ENCODE measurements at places on chromosomes 13 and 19. TPM values are rescaled to one million over a fixed set of nuclear protein-coding genes. Genes with fewer than 3 reads are reported as not detected.

PGLYRP2 gene
- polyA plus RNA-seq = not detected

POSTN gene
- 233 TPM for polyA plus RNA-seq

TEX26 gene
- polyA plus RNA-seq = not detected

EMC10 gene
- polyA plus RNA-seq = 7.2 TPM

URAD gene
- not detected for polyA plus RNA-seq

UBE2L5 gene
- polyA plus RNA-seq = not detected

KIR2DL3 gene
- not detected for polyA plus RNA-seq

HNRNPA1L2 gene
- polyA plus RNA-seq = 8.5 TPM

PRR19 gene
- polyA plus RNA-seq = 1.1 TPM

ACP7 gene
- polyA plus RNA-seq = 0.47 TPM

MEIOSIN gene
- not detected for polyA plus RNA-seq

SLC25A41 gene
- polyA plus RNA-seq = not detected

OR7A10 gene
- polyA plus RNA-seq = not detected

TMC4 gene
- polyA plus RNA-seq = not detected

CLIP3 gene
- polyA plus RNA-seq = 49.0 TPM

PDX1 gene
- not detected for polyA plus RNA-seq

ACER1 gene
- not detected for polyA plus RNA-seq

ERICH4 gene
- not detected for polyA plus RNA-seq

KIR3DL2 gene
- not detected for polyA plus RNA-seq

APOE gene
- 0.87 TPM for polyA plus RNA-seq

MADCAM1 gene
- 0.11 TPM for polyA plus RNA-seq

TTC9B gene
- 0.15 TPM for polyA plus RNA-seq

TMEM238 gene
- not detected for polyA plus RNA-seq

TNFSF9 gene
- polyA plus RNA-seq = 0.29 TPM
